ENCODE measurements at places on chromosomes 2 and 18.

DNA sequence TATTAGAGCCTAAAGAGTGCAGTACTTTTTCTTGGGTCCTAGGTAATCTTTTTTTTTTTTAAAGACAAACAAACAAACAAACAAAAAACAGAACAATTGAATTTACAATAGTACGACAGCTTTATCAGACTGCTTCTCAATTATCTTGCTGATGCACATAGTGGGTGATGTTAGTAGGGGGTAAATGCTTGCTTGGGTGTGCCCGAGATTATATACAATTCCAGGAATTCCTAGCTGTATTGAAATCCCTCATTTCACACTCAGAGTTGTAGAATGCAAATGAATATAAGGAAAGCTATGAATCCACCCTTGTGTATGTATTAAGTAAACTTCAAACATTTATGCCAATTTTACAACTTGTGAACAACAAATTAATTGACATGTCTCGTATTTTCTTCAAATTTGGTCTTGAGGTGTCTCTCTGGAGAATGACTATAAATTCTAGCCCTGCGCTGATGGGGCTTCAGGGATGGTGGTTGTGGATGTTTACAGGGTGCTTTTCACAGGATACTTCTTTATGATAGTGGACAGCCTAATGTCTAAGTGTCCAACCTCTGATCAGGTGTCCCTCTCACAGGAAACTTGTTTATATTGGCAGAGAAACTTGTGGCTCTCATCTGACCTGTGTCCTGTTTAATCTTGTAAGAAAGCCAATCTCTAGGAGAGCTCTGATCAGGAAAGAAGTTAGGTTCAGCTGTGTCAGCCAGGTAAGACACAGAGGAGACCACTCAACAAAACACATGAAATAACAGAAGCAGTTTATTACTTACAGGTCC lies 61.9 kb upstream of the SLC39A10 start:
- H3K4me1 ChIP-seq, result no peaks in the 10 kb centered on the region
- no peaks in the 10 kb centered on the region for H3K36me3 ChIP-seq
- H3K4me3 ChIP-seq, result no peak overlapping the region
- H3K27ac ChIP-seq, result no peak overlapping the region
- DNase-seq, result no peak

DNA sequence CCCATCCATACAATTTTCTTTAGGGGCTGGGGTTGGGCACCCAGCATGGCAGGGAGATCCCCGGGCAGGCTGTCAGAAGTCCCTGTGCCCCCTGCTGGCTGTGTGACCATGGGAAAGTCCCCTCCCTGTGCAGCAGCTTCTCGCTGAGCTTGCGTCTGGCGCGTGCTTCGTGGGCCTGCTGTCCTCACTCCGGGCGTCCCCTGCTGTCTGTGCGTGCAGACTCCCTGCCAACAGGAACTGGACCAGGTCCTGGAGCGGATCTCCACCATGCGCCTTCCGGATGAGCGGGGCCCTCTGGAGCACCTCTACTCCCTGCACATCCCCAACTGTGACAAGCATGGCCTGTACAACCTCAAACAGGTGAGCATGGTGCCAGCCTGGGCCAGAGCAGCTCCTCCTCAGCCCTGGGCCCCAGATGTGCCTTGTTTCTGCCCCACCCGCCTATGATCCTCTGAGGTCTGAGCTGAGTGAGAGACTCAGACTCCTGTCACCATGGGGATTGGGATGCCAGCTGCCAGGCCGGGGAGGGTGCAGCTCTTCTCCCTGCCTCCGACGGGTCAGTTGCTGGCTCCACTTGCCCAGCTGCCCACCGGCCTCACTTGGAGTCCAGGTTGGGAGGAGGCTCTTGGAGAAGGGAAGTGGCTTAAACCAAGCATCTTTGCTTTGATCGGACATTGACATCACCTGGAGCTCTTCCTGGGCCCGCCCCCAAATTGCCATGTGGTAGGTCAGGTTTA lies 28.6 kb downstream of the IGFBP2 start:
- H3K27ac ChIP-seq, result no peak overlapping the region
- peaks cover 40% of the 10 kb centered on the region for H3K4me1 ChIP-seq
- peaks cover 35% of the 10 kb centered on the region for H3K36me3 ChIP-seq
- no peaks in the 10 kb centered on the region for H3K27me3 ChIP-seq
- H3K4me3 ChIP-seq, result no peak overlapping the region
- DNase-seq, result no peak

- H3K36me3 ChIP-seq, result no peaks in the 10 kb centered on the region
- H3K4me1 ChIP-seq, result peaks cover 18% of the 10 kb centered on the region
- H3K27me3 ChIP-seq, result no peaks in the 10 kb centered on the region
- no peak for DNase-seq
These were observed 3.0 kb downstream of the TMEM37 start for GRCh38 chr2:119434664-119435063.

DNA sequence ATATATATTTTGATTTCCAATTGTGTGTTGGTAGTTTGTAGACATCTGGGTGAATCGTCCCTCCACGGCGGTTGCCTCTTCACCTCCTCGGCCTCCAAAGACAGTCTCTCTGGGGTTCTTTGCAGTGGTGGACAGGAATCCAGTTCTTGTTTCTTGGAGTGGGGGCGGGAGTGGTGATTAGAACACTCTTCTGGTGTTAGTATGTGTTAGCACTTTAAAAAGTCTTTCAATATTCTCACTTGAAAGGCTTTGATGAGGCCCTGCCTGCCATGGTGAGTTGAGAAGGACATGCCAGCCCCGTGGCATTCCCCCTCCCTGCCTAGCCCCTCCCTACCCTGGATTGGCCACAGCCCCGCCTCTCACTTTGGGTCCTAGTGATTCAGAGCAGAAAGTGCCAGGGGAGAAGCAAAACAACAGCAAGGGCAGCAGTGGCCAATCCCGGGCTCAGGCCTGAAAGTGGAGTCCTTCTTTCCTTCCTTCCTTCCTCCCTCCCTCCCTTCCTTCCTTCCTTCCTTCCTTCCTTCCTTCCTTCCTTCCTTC lies 316.8 kb upstream of the HS6ST1 start:
- H3K27ac ChIP-seq, result no peak overlapping the region
- H3K27me3 ChIP-seq, result no peaks in the 10 kb centered on the region
- no peak overlapping the region for H3K4me3 ChIP-seq
- no peak for DNase-seq
- H3K4me1 ChIP-seq, result no peaks in the 10 kb centered on the region

DNA sequence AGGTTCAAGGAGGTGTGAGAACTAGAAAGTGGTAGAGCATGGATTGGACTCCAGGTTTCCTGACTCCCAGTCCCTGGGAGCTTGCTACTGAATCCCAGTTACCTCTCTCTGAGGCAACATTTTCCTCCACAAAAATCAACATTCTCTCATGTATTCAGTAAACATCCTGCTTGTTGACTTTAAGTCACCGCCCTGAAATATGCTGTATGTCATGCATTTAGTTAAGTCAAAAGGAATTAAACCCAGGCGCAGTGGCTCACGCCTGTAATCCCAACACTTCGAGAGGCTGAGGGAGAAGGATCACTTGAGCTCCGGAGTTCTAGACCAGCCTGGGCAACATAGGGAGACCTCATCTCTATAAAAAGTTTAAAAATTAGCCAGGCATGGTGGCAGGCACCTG lies 3.8 kb downstream of the MATN3 start:
- no peaks in the 10 kb centered on the region for H3K4me1 ChIP-seq
- H3K4me3 ChIP-seq, result no peak overlapping the region
- no peaks in the 10 kb centered on the region for H3K27me3 ChIP-seq
- H3K36me3 ChIP-seq, result no peaks in the 10 kb centered on the region
- no peak for DNase-seq
